Esophagus muscularis mucosa (tissue), 4 donors: ENCODE measurements at places on chromosomes 3 and 15.

GRCh38 chr15:38263996-38264395 lies 11.4 kb downstream of the SPRED1 start:
- DNase-seq = no peak
- H3K27me3 ChIP-seq = no peaks in the 10 kb centered on the region
- no peak overlapping the region for H3K4me3 ChIP-seq
- peaks cover 4% of the 10 kb centered on the region for H3K4me1 ChIP-seq
- H3K36me3 ChIP-seq = no peaks in the 10 kb centered on the region

GRCh38 chr3:160224256-160224655 lies 966 bp upstream of the C3orf80 start:
- no peak overlapping the region for H3K27ac ChIP-seq
- no peak overlapping the region for H3K4me3 ChIP-seq
- no peak for DNase-seq
- H3K4me1 ChIP-seq = peaks cover 24% of the 10 kb centered on the region
- no peaks in the 10 kb centered on the region for H3K36me3 ChIP-seq
- peaks cover 20% of the 10 kb centered on the region for H3K27me3 ChIP-seq

DNA sequence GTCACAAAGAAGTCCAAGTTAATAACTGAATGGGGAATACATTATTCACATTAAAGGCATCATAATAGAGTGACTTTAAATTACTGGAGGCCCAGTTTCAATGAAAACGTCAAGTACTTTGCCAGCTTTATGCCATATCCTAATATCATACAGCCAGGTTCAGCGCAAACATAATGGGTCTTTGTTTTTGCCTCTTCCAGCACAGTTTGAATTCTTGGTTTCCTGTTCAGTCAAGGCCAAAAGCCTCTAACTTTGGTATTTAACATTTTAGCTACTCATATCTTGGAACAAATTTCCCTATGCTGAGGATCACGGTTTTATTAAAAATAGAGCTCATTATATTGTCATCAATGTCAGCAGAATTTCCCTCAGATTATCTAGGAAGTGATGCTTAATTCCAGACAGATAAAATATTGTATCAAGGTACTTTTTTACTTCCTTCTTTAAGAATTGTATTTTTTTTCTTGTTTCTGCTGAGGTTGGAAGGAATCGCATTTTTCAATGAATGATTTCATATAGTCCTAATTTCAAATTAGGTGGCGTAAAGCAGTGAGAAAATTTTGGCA lies 269.2 kb downstream of the THRB start:
- DNase-seq = no peak
- H3K36me3 ChIP-seq = no peaks in the 10 kb centered on the region
- H3K27ac ChIP-seq = peak overlapping the region; percentile 22
- H3K27me3 ChIP-seq = no peaks in the 10 kb centered on the region

DNA sequence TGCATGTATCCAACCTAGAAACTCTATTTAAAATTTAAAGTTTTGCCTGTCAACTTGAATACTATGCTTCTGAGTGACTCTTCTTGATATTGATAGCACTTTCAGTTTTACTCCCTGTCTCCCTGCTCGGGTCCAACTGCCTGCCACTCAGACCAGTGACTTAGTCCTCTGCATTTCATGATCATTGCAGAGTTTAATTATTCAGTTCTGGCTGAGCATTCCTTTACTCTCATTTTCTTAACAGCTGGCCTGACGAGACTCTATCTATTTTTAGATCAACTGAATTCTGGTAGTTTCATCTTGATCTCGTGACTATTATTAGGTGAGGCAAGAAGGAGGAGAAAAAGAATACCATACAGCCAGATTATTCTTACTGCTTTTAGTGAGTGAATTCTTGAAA lies 617.4 kb downstream of the SI start:
- peaks cover 10% of the 10 kb centered on the region for H3K4me1 ChIP-seq
- no peak for DNase-seq
- H3K4me3 ChIP-seq = no peak overlapping the region

DNA sequence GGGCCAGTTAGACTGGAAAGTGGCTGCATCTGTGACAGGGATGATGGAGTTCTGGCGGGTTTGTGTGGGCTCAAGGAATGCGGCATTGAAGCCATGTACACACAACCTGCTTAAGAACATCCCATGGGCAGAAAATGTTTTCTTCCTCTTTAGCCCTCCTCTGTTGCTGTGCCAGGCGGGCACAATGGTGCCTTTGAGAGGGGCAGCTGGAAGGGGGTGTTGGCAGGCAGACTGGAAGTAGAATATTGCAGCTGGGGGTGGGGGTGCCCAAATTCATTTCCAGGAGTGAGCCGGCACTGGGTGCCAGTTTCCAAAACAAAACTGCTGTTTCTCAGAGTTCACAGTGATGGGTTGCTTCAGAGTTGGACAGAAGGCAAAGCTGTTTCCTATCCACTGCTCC lies 91.8 kb upstream of the ETV5 start:
- no peaks in the 10 kb centered on the region for H3K27me3 ChIP-seq
- no peak overlapping the region for H3K27ac ChIP-seq
- peaks cover 26% of the 10 kb centered on the region for H3K36me3 ChIP-seq
- no peak for DNase-seq
- no peak overlapping the region for H3K4me3 ChIP-seq
- no peaks in the 10 kb centered on the region for H3K4me1 ChIP-seq

GRCh38 chr3:140627756-140628155 lies 50.1 kb upstream of the TRIM42 start:
- no peak overlapping the region for H3K27ac ChIP-seq
- H3K36me3 ChIP-seq = no peaks in the 10 kb centered on the region
- no peaks in the 10 kb centered on the region for H3K4me1 ChIP-seq
- no peak overlapping the region for H3K4me3 ChIP-seq
- no peak for DNase-seq
- no peaks in the 10 kb centered on the region for H3K27me3 ChIP-seq

GRCh38 chr3:114290911-114291901 lies 2.6 kb upstream of the TIGIT start:
- DNase-seq = no peak
- no peaks in the 10 kb centered on the region for H3K27me3 ChIP-seq
- H3K36me3 ChIP-seq = no peaks in the 10 kb centered on the region
- H3K4me1 ChIP-seq = no peaks in the 10 kb centered on the region
- no peak overlapping the region for H3K4me3 ChIP-seq

DNA sequence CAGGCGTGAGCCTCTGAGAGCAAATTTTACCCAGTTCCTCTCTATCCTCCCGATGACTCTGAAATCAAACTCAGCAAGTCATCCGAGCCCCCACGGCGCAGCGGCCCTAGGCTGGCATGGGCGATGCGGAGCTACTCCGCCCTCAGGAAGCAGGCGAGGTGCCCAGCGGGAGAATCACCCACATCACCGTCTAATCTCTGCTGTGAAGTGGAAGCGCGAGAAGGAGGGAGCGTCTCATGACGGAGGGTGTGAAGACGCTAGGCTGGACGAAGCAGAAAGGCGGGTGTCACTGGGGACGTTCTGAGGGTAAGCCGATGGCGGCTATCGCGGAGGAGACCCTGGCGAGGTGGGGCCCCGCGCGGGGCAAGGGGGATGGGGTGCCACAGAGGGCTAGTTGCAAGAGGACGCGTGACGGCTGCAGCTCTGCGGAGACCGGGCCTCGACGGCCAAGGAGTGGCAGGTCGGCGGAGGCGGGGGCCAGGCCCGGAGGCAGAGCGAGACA lies 9.1 kb upstream of the GNAI2 start:
- peaks cover 28% of the 10 kb centered on the region for H3K4me1 ChIP-seq
- peak overlapping the region; percentile 63 for H3K27ac ChIP-seq
- no peaks in the 10 kb centered on the region for H3K27me3 ChIP-seq
- H3K4me3 ChIP-seq = peak overlapping the region; percentile 69

DNA sequence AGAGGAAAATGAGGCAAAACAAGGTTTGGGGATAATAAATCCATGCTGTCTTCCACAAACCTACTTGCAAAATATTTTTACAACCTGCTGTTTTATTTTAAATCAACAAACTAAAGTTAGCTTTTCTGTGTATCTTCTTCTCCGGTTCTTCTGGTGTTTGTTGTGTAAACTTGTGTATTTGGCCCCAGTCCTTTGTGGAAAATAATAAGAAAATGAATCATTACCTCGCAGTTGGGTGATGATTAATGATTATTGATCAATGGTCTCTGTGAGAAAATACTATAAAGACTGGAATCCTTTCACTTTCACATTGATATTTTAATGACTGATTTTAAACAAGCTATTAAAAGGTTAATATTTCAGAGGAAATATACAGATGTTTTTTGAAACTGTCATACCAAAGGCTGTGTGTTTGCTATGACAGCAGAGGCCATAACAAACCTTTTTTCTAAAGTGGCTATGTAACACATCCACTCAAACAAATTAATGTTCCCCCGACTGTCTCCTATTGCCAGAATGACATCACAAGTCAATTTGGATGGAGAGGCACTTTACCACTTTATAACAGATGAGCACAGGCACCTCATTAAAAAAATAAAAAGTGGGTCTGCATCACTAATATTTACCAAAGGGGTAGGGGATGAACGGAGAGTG lies 152.5 kb downstream of the MEX3B start:
- peaks cover 13% of the 10 kb centered on the region for H3K4me1 ChIP-seq
- no peak overlapping the region for H3K4me3 ChIP-seq
- DNase-seq = no peak
- no peak overlapping the region for H3K27ac ChIP-seq
- H3K27me3 ChIP-seq = no peaks in the 10 kb centered on the region

- H3K27ac ChIP-seq = peak overlapping the region; percentile 92
- DNase-seq = peak; percentile 99
- peaks cover 57% of the 10 kb centered on the region for H3K4me1 ChIP-seq
- H3K27me3 ChIP-seq = peaks cover 13% of the 10 kb centered on the region
Observed at GRCh38 chr3:126355777-126356372, 1.3 kb downstream of the KLF15 start.

DNA sequence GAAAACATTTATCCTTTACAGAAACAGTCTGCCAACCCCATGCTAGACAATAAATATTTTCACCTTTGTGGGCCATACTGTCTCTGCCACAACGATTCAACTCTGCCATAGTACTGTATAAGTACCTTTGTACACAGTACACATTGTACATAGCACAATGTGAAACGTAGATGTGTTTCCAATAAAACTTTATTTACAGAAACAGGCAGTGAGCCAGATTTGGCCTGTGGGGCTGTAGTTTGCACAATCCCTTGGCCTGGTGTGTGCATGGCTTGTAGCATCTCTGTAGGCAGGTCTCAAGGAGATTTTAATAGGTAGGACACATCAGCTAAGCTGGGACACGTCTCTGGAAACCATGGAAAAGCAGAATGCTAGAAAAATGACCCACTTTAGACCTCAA lies 74.3 kb downstream of the TFG start:
- no peak overlapping the region for H3K4me3 ChIP-seq
- H3K4me1 ChIP-seq = peaks cover 11% of the 10 kb centered on the region
- DNase-seq = no peak
- H3K27ac ChIP-seq = no peak overlapping the region

DNA sequence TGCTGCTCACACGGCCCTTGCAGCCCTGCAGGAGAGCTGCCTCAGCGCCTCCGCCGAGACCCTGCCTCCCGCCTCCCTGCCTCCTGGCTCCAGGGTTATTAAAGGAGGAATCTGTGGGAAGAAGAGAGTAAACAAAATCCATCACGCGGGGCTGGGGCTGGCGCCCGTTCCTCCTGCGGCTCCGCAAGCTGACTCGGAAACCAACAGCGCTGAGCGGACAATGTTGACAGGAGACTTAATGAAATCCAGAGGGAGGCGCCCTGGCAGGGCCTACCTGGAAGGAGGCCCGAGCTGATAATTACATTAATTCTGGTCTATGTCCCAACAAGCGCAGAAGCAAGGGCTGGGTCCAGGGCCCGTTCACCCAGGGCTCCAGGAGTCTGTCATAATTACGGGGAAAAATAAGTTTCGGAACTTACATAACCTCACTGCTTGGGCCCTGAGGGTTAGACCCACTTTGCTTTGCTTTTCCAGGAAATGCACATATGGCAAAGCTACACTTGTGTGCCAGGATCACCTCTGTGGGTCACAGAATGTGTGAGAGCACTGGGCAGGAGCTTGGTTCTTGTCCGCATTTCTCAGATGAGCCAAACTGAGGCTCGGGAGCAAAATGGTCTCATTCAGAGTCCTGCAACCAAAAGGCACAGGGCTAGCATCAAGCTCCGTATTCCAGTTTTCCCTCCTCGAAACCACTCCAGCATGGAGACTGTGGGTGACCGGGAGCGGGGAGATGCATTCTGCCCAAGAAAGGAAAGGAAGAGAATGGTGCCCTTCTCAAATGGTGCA lies 43.8 kb upstream of the SLC6A6 start:
- H3K4me3 ChIP-seq = peak overlapping the region; percentile 20
- peak overlapping the region; percentile 65 for H3K27ac ChIP-seq
- no peak for DNase-seq
- no peaks in the 10 kb centered on the region for H3K27me3 ChIP-seq
- peaks cover 15% of the 10 kb centered on the region for H3K4me1 ChIP-seq

DNA sequence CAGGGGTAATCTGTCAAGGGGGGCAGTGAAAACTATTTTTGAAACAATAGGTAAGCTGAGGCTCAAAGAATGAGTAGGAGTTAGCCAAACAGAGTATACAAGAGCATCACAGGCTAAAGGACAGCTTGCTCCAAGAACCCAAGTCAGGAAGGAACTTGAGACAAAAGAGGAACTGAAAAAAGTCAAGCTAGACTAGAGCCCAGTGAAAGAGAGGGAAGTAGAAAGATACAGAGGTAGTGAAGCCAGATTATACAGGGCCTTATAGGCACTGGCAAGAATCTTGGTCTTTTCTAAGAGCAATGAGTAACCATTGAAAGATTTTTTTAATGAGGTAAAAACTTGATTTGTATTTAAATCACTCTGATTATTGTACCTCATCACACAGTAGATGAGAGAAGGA lies 69.9 kb downstream of the FILIP1L start:
- no peak overlapping the region for H3K4me3 ChIP-seq
- H3K36me3 ChIP-seq = no peaks in the 10 kb centered on the region
- no peak for DNase-seq
- peak overlapping the region; percentile 91 for H3K27ac ChIP-seq
- peaks cover 83% of the 10 kb centered on the region for H3K4me1 ChIP-seq
- H3K27me3 ChIP-seq = no peaks in the 10 kb centered on the region

DNA sequence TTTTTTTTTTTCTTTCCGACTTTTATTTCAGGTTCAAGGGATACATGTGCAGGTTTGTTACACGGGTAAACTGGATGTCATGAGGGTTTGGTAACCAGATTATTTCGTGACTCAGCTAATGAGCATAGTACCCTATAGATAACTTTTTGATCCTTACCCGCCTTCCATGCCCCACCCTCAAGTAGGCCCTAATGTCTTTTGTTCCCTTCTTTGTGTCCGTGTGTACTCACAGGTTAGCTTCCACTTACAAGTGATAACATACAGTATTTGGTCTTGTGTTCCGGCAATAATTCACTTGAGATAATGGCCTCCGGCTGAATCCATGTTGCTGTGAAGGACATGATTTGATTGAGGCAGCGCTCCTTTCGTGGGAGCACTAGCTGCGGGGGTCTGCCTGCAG lies 402.8 kb upstream of the SGO1 start:
- H3K27ac ChIP-seq = no peak overlapping the region
- no peaks in the 10 kb centered on the region for H3K27me3 ChIP-seq
- DNase-seq = no peak

DNA sequence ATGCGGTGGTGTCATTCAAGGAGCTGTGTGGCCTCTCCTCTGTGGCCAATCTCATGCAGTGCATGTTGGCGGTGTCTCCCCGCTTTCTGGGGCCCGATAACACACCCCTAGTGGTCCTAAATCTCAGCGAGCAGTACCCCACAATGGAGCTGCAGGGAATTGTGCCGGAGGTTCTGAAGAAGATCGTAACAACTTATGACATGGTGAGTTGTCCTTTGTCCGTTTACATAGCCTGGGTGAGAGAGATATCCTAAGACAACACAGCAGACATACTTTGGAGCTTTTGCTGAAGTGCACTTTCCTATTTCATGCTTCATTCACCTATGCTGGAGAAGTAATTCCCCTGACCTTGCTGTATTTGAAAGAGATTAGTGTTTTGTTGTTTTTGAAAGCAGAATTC lies 130.0 kb downstream of the PLCL2 start:
- H3K27me3 ChIP-seq = no peaks in the 10 kb centered on the region
- DNase-seq = no peak
- no peak overlapping the region for H3K4me3 ChIP-seq
- H3K27ac ChIP-seq = no peak overlapping the region
- H3K4me1 ChIP-seq = no peaks in the 10 kb centered on the region
- peaks cover 6% of the 10 kb centered on the region for H3K36me3 ChIP-seq
